ENCODE measurements at places on chromosomes 13 and 19.

- DNase-seq, result no peak
These were observed 14.6 kb downstream of the JOSD2 start for GRCh38 chr19:50496189-50497021.

- no peak for DNase-seq
These were observed at the start of gene USP12 for GRCh38 chr13:27171244-27171826. Gene USP12 (minus strand): TSS chr13:27171811. CDS start chr13:27171639, 172 bp downstream.

GRCh38 chr13:109995578-109995977, 209.2 kb upstream of the IRS2 start:
- DNase-seq, result no peak

DNA sequence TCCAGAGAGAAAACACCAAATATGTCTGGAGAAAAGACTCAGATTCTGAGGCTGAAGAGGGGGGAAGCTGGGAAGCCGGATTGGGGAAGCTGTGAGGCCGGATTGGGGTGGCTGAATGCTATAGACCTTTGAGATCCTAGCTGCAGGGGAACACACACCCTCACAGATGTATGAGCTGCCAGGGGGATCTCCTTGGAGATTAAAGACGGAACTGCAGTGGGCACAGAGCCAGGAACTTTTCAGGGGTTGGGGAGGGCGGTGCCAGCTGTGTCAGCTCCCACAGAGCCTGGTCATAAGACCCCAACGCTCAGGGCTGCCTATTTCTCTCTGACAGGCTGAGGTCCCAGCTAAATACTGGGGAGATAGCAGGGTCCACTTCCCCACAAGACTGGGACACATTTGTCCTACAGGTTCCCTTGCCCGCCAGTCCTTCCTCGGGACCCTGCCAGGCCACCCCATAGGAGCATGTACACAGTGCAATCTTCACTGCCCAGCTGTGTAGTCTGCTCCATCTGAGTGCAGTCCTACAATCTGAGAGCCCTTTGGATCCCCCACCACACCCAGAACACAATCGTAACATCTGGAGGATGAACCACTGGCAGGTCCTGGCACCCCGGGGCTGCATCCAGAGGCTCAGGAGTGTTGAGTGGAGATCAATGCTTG, 1893.9 kb downstream of the PCDH9 start:
- no peak for DNase-seq

GRCh38 chr13:65985612-65986011, 1244.5 kb downstream of the PCDH9 start:
- no peak for DNase-seq

DNA sequence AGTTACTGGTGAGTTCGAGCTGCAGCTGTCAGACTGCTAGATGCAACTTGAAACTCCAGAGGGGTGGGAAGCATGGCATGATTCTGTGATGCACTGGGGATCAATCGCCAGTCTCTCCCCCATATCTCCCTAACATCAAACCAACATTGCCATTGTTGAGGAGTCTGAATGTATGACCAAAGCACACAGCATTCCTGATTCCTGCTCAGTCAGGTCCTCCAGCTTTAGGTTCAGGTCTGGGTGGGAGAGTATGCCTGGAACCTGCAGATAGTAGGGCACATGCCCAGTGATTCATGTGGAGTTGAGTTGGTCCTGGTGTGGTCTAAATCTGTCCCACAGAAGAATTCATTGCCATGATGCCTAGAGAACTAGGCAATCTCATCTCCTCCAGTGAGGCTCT, 269.1 kb downstream of the GPC5 start:
- no peak for DNase-seq
